A549 treated with Hydrocortisone at 1 μM for 4 hours (cell line): ENCODE measurements at places on chromosomes 12 and 14. TPM values are rescaled to one million over a fixed set of nuclear protein-coding genes. Genes with fewer than 3 reads are reported as not detected.

Gene CNTN1
- total RNA-seq = 36.5 to 64.7 TPM (median 53.7 TPM) in 5 replicates

Gene BHLHE41
- total RNA-seq = 0.53 to 1.5 TPM (median 0.69 TPM) in 5 replicates

Gene MGST1
- total RNA-seq = 754 to 809 TPM (median 790 TPM) in 5 replicates

Gene PTHLH
- 12.1 to 13.9 TPM (median 13.2 TPM) in 5 replicates for total RNA-seq

Gene PLEKHD1
- 0.02 to 0.07 TPM (median 0.03 TPM) in 5 replicates for total RNA-seq

Gene KITLG
- 13.3 to 20.9 TPM (median 16.6 TPM) in 5 replicates for total RNA-seq

Gene RERGL
- not detected in 5 replicates for total RNA-seq
